Neuronal stem cell (in vitro differentiated cells): ENCODE measurements at places on chromosomes 2 and 18.

DNA sequence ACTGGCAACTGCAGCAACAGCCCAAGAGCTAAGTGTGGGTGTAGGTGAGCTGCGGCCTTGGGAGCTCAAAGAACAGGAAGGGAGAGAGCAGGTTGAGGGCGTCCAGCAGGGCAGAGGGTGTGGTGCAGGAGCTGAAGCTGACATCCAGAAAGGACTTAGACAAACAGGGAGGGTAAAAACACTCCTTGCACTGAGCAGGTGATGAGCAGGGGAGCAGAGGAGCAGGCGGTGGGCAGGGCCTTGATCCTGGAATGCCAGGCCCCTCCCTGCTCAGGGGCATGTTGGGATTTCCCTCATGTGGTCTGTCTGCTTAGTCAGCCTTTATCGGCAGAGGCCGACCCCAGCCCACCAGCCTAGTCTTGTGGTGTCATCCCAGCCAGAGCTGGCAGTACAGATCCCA, 63.6 kb downstream of the VSNL1 start:
- no peak for DNase-seq

DNA sequence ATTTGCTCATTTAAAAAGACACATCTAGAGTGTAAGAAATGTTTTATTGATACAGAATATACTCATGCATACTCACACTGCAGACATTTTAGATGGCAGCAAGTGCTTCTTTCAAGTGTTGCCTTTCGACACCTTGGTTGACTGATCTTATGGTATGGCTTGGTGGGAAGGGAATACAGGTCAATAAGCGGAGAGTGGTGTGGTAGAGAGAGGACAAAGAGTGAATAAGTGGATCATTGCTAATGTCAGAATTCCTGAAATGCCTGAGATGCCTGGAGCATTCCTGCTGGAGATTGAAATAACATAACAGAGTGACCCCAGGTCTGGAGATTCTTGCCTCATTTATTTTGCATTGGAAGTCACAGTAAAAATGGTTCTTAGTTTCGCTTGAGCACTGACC, 76.7 kb downstream of the RND3 start:
- DNase-seq, result peak; percentile 67

DNA sequence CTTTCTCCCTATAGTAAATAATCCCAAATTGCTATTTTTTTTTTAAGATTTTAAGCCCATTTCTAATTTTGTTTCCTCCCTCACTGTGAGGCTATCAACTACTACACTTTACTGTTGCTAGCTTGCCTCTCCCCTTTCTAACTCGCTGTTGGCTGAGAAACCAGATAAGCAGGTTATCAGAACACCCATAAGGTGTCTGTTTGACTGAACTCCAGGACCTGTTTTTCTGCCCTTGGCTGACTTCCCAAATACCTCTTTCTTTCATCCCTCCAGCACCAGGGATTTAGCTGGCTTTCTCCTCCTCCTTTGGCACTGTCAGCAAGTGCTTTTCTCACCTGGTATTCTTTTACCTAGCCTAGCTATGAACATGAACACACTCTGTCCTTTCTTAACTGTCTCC, 11.1 kb downstream of the TRAK2 start:
- no peak for DNase-seq

DNA sequence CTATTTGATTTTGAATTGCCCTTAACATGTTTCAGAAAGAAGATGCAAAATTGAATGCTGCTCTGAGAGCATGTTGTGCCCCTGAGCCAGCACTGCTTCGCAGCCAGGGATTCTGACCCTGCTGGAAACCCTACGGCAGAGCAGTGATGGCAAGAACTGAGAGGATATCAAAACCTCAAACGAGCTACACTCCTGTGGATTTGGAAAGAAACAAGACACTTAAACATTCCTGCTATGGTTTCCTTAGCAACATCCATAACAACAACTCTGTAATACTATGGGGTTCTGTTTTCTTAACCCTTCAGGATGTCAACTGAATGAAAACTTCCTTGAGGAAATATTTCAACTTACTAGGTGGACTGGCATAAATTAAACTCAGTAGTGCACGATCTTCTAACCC, 649.1 kb downstream of the NYAP2 start:
- DNase-seq, result no peak

- DNase-seq, result no peak
These were observed 122.5 kb upstream of the HDAC4 start for GRCh38 chr2:239523147-239523953.
